Muscle of arm (tissue), 14 donors: ENCODE measurements at places on chromosomes 11 and 22. TPM values are rescaled to one million over a fixed set of nuclear protein-coding genes. Genes with fewer than 3 reads are reported as not detected.

The PLAAT2 gene
- polyA plus RNA-seq = 0.68 TPM

The HTR3A gene
- 0.12 TPM for polyA plus RNA-seq

DNA sequence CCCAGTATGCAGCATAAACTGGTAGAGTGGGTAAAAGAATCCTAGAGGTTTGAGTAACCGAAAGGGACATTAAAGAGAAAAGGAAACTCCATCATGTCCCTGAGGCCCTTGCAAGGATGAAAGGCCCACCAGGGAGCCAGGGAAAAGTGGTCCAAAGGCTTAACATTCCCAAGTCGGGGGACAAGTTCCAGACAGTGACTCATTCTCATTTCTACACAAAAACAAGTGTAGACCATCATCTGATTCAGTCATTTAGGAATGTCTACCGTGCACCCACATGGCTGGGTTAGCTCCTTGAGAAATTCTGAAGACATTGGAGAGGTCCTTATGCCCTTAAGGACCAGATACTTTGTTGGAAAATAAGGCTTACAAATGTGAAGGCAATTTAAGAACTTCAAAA is 4.8 kb upstream of the NOX4 start:
- DNase-seq = no peak

DNA sequence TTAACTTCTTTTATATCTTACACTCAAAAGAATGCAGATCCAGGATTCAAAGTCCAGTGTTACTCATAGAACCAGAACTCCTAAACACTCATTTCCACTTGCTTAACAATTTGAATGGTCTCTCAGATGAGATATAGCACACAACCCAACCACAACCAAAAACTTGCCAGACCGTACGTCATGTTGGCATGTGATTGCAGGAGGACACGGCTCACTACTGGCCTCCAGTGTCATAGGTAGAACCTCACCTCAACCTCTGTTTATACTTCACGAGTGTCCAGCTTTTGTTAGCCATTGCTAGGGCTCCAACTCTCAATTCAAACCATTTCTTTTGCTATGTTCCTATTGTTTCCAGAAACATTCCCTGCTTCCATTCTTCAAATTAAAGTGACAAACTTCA is 58.5 kb upstream of the PDGFD start:
- no peak for DNase-seq

DNA sequence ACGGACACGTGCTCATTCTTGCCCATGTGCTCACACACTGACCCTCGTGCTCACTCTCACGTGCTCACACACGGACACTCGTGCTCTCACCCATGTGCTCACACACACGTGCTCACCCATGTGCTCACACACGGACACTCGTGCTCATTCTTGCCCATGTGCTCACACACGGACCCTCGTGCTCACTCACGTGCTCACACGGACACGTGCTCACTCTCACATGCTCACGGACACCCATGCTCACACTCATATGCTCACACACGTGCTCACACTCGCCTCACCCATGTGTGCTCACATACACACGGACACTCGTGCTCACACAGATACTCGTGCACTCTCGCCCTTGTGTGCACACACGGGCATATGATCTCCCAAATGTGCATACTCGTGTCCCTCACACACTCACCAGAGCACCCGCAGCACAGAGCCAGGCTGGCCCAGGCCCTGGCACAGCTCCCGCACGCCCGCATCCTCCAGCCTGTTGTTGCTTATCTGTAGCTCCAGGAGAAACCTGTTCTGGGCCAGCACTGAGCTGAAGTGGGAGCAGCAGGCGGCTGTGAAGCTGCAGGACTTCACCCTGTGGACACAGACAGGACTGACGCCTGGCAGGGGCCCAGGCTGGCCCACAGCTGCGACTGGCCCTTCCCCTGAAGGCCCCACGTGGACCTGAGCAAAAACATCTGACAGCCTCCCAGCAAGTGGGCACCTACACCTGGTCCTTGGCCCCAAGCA is 9.3 kb downstream of the RNH1 start:
- DNase-seq = no peak

DNA sequence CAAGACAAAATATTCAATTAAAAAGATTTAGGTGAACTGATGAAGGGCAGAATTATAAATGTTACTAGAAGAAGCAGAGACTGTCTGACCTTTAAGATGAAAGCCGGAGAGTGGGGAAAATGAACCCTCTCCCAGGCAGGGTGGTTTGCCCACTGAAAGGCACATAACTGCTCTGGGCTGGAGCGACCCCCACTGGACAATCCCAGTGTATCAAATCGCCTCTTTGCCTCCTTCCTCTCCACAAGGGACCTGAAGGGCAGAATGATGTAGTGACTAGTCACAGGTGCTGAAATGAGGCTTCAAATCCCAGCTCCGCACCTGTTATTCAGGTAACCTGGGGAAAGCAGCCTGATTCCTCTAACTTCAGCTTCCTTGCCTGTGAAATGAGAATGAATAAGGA is 69.0 kb downstream of the EFCAB6 start:
- no peak for DNase-seq

GRCh38 chr11:124405581-124405980 is 6.8 kb upstream of the OR8B3 start:
- no peak for DNase-seq

The FXYD6 gene
- polyA plus RNA-seq = 132 TPM

DNA sequence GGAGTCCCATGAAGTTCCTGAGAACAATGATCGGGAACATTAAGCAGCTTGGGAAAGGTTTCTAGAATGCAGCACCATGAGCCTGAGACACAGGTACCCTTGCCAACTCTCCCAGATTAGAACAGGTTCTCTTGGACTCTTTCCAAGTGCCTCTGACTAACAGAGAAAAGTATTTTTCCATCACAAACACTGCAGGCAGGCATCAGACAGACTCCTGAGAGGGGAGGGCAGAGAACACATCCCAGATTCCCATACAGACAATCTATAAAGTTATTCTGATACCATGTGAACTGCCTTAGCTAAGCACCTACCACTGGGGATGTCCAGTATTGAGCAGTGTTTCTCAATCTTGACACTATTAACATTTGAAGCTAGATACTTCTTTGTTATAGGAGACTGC is 27.3 kb downstream of the SERGEF start:
- DNase-seq = no peak

DNA sequence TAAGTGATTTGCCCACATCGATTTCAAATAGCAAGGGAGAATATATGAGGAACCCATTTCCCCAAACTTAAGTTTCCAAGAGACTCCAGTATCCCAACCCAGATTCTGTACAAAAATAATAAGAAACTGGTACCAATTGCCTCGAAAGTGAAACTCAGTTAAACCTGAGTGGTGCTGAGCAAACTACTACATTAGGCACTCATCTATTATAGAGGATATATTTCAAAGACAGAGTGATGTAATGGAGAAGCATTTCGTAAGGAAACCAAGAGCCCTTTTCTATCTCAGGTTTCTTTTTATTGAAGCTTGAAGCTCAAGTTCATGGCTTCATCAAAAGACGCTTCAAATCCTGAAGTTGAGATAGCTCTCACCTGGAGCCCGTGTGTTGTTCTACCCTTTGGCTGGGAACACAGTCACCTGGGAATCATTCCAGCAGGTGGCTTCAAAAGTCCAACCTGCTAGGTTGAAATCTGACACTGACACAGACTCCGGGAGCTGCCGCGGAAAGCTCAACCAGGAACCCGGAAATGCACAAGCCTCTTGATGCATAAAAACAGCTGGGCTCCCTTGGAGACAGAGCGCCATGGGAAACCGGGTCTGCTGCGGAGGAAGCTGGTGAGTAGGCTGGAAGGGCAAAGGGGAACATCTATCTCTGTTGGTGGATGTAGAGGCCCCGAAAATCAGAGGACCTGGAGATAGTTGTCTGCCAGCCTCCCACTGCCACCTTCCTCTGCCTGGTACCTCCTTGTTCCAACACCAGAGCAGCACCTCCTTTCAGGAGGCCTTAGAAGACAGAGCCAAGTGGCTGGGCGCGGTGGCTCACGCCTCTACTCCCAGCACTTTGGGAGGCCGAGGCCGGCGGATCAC is at the start of gene C11orf52:
C11orf52 (plus strand) TSS at position 524 of the 867 bp plus-strand sequence; CDS start at position 584, 60 bp downstream.
- no peak for DNase-seq

DNA sequence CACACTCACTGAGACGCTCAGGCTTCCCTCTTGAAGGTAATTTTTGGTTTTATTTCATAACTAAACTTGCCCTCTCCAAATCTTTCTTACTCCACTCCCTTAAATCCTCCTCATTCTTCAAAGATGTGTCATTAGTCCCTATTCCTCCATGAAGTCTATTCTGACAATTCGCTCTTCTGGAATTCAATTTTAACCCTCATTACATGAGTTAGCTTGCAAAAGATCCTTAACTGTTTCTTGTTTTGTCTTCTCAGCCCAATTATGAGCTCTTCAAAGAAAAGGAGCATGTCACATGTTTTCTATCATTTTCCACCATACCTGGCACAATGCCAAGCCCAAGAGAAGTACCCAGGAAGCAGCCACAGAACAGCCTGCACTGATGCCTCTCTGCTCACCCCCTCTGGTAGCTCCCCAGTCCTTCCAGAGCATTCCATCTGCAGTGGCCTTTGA is 13.0 kb downstream of the GALNT18 start:
- no peak for DNase-seq

GRCh38 chr11:70811915-70812314 is 413.6 kb downstream of the CTTN start:
- DNase-seq = no peak

The SPDYC gene
- not detected for polyA plus RNA-seq

DNA sequence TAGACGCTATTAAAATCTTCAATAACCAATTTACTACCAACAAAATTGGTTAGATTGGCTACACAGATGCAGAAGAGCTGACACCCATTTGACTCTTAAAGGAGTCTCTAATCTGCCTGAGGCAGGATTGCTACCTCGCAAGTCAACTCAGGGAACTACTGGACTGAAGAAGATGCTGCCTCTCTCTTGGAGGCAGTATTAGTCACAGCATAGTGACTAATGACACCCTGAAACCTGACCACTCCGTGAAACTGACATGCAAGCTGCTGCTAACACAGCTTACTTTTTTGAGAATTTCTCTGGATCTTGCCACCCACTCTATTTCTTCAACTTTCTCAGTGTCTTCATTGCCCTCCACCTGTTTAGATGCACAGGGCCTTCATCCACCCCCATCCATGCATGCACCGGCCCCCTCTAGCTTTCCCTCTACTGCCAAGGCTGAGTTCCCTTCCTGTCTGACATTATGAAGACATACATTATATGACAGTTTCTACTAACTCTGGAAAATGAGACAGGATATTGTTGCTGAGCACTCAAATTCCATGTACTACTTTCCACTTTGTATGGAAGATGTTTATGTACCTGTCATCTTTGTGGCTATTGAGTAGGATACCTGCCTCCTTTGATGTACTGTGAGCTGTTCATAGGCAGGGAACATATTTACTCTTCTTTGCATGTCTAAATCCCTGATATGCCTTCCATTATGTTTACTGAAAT is 183.2 kb downstream of the MSANTD4 start:
- DNase-seq = no peak

- no peak for DNase-seq
Observed at GRCh38 chr11:75188671-75189070, 37.8 kb downstream of the SLCO2B1 start.

The TRIM29 gene
- polyA plus RNA-seq = 0.16 TPM

The PHLDA2 gene
- polyA plus RNA-seq = not detected

DNA sequence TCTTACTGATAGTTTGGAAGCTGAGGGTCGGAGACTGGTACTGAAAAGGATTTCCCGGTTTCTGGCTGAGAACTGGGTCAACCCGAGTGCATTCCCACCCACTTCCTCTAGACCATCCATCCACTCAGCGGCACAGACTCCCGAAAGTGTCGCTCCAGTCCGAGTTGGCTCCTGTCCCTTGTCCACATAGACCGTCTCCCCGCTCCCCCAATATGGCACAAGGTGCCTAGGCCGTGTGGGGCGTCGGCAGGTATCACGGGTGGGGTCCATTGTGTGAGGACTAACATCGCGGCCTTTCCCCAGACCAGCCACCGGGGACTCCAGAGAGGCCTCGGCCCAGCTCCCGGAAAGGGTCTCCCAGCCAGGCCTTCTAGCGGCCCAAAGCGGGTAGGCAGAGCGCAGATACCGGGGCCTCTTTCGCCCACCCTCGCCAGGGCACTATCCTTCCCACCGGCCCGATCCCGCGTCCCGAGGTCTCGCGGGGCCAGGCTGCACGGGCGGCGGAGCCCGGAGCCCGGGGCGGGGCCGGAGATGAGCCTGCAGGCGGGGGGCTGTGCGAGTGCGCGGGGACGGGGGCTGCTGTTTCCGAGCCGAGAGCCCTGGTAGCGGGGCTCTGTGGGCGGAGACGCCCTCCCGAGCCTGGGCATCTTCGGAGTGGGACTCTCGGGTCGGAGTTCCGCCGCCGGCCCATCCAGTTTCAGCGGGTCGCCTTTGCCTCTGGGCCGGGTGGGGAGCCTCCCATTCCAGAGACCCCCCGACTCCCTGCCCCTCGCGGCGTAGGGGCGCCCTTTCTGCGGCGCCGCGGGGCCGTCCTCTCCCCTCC is 21.1 kb downstream of the SERPINH1 start:
- peak; percentile 85 for DNase-seq

DNA sequence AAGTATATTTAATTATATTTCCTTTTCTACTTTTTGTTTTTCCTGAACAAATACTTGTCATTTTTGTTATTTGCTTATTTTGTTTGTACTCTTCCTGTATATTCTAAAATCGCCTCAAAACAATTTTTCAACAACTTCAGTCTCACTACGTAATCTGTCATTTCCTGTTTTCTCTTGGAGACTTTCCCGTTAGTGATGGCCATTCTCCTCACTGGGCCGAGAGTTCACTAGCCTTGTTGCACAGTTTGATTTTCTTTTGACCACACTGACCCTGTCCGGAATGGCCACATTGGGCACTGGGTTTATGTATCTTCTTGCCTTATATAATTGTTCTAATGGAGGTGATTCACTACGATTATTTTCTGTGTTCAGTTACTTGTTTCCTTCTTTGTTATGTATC is 726.1 kb downstream of the FAM181B start:
- no peak for DNase-seq

The OR51I1 gene
- polyA plus RNA-seq = not detected

The WDR74 gene
- 19.1 TPM for polyA plus RNA-seq

The HEPN1 gene
- polyA plus RNA-seq = 0.13 TPM

The IRAG1 gene
- polyA plus RNA-seq = 4.1 TPM

DNA sequence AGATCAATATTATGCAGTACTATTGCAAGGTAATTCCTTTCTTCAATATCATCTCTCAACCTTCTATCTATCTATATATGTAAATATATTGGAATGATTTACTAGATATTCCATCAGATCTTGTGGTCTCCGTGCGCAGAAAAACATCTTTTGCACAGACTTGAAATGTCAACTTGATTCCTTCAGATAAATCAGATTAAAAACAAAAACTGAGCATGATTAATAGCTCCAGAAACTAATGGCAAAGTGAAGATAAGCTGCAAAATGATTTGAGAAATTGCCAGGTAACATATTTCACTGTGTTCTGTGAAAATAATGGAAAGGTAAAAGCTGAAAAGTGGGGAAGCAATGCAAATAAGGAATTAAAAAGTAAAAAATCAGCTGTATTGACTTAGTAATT is 200.1 kb upstream of the CTSC start:
- DNase-seq = no peak

DNA sequence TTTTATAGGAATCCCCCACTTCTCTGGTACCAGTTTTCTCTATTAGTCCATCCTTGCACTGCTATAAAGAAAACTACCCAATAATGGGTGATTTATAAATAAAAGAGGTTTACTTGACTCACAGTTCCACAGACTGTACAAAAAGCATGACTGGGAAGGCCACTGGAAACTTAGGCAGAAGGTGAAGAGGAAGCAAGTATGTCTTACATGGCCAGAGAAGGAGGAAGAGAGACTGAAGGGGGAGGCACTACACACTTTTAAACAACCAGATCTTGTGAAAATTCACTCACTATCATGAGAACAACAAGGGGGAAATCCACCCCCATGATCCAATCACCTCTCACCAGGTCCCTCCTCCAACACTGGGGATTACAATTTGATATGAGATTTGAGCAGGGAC is 68.9 kb upstream of the GNAZ start:
- DNase-seq = no peak

- peak; percentile 26 for DNase-seq
Observed at GRCh38 chr22:25475257-25476022, 89.0 kb upstream of the GRK3 start.
